ENCODE measurements at places on chromosomes 16 and 17.

DNA sequence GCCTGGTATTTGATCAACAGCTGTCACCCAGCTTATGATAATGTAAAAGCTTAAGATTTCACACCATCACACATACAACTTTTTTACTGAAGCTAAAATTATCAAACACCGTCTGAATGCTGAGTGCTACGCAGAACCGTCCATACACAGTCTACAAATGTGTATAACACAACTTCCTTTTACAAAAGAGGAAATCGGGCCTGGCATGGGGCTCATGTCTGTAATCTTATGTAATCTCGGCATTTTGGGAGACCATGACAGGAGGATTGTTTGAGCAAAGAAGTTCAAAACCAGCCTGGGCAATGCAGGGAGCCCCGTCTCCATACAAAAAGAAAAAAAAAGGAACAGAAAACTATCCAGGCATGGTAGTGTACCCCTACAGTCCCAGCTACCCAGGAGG lies 19.6 kb upstream of the QRICH2 start:
- DNase-seq, result no peak

GRCh38 chr16:2777231-2777902 lies at the start of gene ELOB:
Gene ELOB (minus strand): TSS chr16:2777280. CDS start chr16:2777239, 41 bp downstream.
- peak; percentile 88 for DNase-seq

DNA sequence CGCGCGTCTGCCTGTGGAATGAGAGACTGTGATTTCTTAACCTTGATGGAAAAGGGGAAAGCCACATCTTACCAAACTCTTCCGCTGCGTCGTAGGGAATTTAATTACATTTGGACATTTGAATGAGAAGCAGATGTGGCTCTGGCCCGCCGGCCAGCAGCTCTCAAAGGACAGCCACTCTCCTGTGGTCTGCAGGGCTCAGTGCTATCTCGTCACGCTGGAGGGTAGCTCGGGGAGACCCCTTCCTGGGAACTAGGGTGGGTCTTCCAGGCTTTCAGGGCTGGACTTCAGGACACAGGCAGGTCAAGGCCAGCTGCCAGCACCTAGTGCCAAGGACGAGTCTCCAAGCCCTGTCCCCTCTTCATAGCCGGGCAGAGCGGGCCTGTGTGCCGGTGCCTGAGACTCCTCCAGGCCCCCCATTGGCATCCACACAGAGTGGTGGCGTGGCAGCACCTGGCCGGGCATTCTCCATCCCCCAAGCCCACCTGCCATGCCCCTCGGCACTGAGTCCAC lies 15.9 kb upstream of the TBX2 start:
- DNase-seq, result no peak

DNA sequence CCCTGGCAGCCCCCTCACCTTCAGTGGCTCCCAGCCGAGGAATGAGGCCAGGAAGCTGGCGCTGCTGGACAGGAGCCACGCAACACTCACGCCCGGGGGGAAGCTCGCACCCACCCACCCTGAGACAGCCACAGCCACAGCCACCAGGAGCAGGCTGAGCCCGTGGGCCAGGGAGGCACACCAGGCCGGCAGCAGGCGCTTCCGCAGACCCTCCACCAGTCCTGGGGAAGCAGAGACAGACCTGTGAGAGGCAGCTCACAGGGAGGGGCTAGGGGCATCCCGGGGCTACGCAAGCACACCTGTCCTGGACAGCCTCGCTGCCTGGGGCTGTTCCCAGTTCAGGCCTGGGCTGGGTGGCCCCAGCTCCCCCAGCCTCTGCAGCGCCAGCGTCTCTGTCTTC lies 41.9 kb downstream of the PKD1 start:
- no peak for DNase-seq

DNA sequence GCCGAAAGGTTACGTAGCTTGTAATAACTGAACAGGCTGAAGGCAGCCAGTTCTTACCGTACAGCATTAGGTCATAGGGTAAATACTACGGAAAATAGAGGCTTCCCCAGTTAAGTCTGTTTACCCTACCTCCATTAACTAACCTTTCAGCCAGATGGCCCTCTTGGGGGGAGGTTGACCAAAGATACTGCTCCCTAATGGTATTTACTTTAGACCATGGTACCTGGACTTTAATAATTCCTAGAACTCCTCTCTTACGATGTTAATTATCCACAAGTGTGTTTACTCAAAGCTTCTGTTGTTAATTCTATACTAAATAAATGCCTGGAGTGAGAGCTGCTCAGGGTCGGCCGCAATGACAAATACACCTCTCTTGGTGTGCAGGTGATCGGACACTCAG lies 9.8 kb upstream of the ADAT1 start:
- no peak for DNase-seq

DNA sequence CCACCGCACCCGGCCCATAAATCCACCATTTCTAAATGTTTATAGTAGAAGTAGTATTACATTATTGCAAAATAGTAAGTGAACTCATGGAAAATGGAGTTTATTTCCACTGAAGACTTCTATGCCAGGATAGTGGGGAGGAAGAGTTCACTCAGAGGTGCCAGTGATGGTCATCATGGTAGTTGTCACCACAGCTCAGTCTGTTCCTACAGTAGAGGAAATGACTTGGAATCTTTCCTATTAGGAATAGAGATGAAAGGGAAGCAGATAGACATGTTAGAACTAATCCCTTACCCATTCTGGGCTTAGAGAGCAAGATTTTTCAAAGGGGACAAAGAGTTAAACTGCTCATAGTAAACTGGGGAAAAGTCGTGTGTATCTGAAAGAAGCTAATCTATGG lies 20.1 kb downstream of the MRPL45 start:
- no peak for DNase-seq

DNA sequence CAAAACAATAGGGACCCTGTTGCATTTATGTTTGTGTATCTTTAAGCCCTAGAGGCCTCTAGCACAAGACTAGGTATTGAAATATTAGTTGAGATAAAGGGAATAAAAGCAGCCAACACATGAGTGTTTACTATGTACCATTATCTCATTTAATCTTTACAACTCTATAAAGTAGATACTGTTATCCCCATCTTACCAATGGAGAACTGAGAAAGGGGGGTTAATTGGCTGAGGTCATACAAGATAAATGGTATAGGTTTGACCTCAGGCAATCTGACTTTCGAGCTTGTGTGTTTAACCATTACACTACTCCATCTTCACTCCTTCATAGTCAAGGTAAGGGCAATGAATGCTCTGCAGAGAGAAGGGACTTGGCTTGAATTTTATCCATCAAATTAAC lies 26.3 kb upstream of the STAC2 start:
- no peak for DNase-seq

DNA sequence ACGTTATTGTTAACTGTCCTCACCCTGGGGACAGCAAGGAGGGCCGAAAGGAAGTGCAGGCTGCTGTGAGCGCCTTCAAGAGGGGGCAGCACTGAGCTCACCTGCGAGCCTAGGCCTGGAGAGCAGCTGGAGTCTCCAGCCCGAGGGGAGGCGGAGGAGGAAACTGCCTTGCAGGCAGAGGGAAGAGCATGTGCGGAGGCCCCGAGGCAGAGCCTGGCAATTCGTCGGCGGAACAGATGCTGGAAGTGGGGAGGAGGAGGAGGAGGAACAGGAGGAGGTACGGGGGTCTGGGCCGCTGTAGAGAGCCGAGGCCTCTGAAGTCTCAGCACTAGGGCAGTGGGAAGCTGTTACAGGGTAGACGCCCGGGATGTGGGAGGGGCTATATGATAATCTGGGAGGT lies 49.6 kb upstream of the PLCG2 start:
- no peak for DNase-seq

DNA sequence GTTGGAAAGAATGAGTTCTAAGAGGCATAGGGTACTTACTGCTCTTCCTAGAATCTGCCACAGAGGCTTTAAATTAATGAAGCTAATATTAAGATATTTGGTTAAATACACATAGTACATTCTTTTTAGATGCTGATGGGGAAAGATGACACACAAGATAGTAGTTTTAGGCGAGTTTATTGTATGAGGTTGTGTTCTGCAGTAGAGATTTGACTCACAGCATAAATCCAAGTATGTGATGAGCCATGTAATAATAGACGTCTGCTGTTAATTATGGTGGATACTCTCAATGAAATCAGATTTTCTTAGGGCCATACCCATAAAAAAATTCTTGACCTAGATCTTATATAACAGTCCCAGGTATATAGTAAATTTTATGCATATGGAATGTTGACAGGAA lies 8.0 kb downstream of the TNRC6C start:
- DNase-seq, result no peak

DNA sequence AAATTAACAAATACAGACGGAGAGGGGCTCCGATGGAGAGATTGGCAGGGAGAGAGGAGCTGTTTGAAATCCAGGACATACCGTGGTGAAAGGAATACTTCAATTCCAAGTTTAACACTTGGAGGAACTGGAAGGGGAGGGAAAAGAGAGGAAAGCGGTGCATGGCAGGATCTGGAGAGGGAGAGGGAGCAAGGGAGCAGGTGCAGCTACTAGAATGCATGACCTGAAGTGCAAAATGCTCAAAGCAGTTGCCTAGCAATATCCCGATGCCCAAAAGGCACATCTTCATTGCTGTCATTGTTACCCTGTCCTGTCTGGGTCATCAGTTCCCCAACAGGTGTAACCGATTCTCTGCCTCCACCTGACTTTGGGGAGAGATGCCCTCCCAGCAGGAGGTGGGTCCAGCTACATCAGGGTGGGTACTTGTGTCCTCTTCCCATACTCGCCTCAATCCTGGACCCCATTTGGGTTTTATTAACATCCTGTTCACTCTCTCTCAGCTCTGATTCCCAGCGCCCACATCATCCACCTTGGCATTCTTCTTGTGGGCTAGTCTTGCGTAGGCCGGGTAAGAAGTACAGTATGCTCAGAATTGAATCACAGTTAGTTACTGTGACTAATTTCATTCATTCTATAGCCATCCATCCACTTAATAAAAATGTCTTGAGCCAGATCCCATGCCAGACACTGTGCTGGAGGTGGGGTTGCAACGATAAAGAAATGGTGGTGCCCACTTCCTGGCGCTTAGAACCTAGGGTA lies 37.4 kb upstream of the EMP2 start:
- DNase-seq, result no peak

DNA sequence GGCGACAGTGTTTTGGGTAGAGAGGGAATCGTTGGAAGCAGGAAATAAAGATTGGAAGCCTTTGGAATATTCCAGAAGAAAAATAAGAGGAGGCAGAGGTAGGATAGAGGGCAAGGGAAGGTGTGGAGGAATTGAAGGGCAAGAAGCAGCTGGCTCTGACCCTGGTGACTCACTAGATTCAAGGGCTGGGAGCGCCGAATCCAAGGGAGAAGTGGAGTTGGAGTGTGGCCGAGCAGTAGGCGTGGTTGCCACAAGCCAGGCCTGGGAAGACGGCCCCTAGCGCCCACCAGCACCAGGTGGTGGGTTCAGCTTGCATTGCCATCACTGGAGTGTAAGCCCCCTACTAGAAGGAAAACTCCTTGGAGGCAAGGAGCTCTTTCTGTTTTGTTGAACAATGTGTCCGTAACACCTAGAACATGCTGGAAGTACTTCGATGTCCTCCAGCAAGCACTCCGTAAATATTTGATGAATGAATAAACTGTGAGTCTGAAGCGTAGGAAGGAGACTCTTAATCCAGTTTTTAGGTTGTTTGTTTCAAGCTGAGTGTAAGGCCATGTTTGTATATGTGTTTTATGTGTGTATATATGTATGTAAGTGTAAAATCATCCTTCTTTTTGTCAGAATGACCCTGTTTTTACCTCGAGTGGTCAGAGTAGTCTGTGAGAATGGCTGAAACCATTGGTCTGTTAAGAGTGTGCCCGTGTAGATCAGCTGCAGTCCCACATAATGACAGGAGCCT lies 139.5 kb downstream of the CMIP start:
- no peak for DNase-seq

- no peak for DNase-seq
Observed at GRCh38 chr17:82018989-82019689, 3.5 kb downstream of the CENPX start.

DNA sequence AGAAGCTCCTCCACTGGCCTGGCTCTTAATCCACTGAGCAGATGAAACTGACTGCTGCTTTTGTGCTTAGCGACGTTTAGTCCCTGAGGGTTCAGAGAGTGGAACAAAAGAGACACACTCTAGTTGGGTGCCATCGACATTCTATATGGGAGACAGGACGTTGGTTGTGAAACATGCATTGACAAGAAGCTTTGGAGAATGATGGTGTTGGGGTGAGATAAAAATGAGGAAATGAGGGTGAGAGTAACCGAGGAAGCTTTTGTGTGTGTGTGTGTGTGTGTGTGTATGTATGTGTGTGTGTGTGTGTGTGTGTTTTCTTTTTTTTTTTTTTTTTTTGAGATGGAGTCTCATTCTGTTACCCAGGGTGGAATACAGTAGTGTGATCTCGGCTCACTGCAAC lies 89.5 kb downstream of the ABCC1 start:
- DNase-seq, result no peak

- DNase-seq, result no peak
Observed at GRCh38 chr17:78337244-78338109, 22.4 kb downstream of the SOCS3 start.

- DNase-seq, result no peak
Observed at GRCh38 chr16:14308368-14308723, 237.2 kb downstream of the MRTFB start.

- no peak for DNase-seq
Observed at GRCh38 chr16:27241658-27242057, 26.9 kb downstream of the NSMCE1 start.

- DNase-seq, result peak; percentile 33
Observed at GRCh38 chr17:83200231-83200699, 120.9 kb downstream of the METRNL start.

GRCh38 chr17:44362949-44363612 lies 572 bp downstream of the FAM171A2 start:
- no peak for DNase-seq

DNA sequence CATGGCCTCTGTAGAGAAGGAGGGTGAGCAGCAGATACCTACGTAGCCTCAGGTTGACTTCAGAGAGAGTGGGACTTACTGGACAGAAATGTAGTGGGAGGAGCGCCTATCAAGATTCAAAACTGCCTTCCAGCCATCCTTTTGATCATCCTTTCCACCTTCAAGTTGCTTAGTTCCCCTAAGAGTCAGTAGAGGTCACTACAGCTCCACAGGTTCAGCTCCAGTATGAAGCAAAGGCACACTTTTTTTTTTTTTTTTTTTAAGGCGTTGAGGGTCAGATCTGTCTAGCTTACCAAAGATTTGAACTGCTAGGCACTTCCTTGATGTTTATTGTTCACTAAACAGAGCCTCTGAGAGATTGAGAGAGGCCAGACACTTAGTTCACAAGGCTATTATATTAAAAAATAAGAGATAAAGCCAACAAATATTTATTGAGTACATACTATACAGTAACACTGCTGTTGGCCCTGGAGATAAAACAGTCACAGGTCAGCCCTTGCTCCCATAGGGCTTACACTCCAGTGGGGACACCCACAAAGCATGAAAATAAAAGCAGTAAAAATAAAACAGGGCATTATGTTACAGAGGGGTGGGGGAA lies 3.1 kb downstream of the RNF227 start:
- DNase-seq, result peak; percentile 83
